Esophagus squamous epithelium (tissue), 5 donors: ENCODE measurements at places on chromosomes 3 and 15. TPM values are rescaled to one million over a fixed set of nuclear protein-coding genes. Genes with fewer than 3 reads are reported as not detected.

The KAT2B gene
- total RNA-seq = 20.5 TPM

DNA sequence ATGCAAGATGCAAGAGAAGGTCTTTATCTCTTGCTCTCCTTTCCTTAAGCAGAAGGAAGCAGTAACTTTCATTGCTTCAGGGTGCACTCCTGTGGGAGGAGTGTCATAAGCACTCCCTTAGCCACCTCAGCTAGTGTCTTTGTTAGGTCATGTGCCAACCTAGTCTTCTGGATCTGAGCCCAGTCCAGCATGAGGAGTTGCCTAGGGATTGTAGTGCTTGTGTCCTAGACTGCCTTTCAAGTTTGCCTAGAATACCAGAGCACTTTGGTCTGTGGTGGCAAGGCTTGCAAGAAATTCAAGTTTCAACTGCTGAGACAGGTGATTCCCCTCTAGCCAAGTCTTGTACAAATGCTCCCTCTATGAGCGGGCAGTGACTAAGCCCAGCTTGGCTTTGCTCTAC lies 633.6 kb downstream of the ZNF385D start:
- H3K27ac ChIP-seq = no peak overlapping the region
- H3K27me3 ChIP-seq = no peaks in the 10 kb centered on the region
- no peak for DNase-seq

GRCh38 chr3:178434206-178434805 lies 101.9 kb upstream of the KCNMB2 start:
- H3K27ac ChIP-seq = no peak overlapping the region
- no peaks in the 10 kb centered on the region for H3K36me3 ChIP-seq
- no peaks in the 10 kb centered on the region for H3K27me3 ChIP-seq
- H3K4me1 ChIP-seq = no peaks in the 10 kb centered on the region
- no peak overlapping the region for H3K4me3 ChIP-seq

The TTLL13 gene
- total RNA-seq = not detected
